ENCODE measurements at places on chromosomes 13 and 19.

GRCh38 chr13:100648354-100648753, 26.2 kb downstream of the TMTC4 start:
- no peak for DNase-seq

DNA sequence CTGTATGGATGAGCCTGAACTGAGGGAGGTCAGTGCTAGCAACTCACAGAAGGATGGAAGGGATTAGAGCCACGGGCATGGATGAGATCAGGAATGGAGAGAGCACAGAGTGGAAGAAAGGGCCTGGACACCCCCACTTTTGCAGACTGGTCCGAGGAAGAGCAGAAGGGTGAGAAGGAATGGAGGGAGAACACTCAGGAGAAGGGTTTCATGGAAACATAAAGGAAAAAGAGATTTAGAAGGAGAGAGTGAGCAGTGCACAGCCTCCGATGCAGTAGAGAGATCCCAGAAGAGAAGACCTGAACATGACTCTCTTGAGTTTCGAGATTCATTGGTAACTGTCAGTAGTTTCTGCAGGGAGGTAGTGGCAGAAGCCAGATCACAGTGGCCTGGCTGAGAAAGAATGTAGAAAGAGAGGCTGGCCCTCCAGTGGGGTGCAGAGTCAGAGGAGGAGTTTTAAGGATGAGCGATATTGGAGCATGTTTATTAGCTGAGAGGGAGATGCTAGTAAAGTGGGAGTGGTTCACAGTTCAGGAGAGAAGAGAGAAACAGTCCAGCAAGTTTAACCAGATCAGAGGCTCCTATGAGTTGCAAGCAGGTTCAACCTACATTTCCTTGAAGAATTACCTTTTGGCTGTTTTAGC, 108.9 kb downstream of the ZAR1L start:
- DNase-seq, result no peak

GRCh38 chr19:41591951-41592562, 16.1 kb downstream of the CEACAM21 start:
- DNase-seq, result no peak

DNA sequence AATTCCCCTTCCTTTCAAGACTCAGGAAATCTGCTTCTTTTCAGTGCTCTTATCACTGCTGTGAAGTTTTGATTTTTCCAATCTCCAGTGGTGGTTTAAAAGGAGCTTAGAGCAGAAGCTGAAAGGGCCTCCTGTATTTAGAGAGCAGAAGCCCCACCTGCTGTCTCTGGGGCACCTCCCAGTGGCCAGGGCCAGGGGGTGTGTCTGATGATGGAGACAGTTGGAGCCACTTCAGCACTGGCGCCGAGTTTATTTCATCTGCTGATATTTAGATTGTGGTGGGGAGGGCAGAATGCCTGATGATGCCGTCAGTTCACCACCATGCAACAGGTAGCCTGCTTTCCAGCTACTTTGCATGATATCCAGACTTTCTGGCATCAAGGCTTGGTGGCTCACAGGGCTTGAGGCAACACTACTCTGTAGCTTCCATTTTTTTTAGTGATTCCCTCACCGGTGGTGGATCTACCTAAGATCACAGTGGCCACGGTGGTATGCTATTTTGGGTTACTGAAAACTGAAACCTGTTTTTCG, 371.9 kb downstream of the KCNRG start:
- DNase-seq, result no peak

GRCh38 chr19:28456252-28456651, 756.7 kb downstream of the UQCRFS1 start:
- no peak for DNase-seq

DNA sequence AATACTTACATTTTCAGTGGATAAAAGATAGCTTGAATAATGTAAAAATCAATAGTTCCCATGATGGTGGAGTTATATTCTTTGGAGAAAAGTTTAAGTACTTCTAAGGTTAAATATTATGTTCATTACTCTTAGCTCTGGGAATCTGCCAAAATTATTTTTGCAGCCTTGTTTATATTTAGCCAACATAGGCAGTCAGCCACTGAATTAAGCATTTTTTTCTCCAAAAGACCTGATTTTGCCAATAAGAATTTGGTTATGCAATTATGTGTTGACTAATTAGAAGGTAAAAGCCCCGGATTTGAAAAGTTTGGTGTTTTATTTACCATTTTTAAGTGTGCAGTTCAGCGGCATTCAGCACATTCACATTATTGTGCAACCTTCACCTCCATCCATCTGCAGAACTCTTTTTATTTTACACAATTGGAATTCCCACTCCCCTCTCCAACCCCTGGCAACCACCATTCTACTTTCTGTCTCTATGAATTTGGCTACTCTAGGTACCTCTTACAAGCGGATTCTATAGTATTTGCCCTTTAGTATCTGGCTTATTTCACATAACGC, 90.1 kb upstream of the C1QTNF9B start:
- no peak for DNase-seq

- no peak for DNase-seq
Measured at GRCh38 chr19:34837262-34837661, 64.2 kb upstream of the ZNF599 start.

DNA sequence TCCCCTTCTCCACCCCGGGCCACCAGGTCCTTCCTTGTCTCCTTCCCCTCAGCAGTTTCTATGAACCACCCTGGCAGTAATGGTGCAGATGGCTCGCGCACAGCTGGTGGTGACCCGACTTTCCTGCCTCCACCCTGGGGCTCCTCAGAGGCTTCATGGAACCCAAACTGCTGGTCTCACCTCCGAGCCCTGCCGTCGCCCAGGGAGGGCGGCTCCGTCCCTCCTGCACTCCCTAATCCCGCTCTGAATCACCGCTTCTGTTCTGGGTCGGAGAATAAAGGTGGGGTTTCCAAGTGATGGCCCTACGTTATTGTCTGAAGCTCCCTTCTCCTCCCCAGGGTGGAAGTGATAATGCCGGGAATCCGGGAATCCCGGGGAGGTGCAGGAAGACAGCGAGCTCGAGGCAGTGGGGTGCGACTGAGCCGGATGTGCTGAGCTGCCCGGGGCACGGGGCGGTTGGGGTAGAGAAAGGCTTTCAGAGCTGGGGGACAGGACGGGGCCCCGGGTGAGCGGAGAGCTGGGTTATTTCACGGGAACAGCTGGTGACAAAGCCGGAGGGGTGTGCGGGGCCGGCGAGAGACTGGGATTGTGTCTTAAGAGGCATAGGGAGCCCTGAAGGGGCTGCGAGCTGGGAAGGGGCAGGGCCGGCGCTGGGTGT, 711 bp downstream of the FUT2 start:
- DNase-seq, result no peak

GRCh38 chr19:30401956-30402355, 29.8 kb downstream of the ZNF536 start:
- DNase-seq, result no peak

DNA sequence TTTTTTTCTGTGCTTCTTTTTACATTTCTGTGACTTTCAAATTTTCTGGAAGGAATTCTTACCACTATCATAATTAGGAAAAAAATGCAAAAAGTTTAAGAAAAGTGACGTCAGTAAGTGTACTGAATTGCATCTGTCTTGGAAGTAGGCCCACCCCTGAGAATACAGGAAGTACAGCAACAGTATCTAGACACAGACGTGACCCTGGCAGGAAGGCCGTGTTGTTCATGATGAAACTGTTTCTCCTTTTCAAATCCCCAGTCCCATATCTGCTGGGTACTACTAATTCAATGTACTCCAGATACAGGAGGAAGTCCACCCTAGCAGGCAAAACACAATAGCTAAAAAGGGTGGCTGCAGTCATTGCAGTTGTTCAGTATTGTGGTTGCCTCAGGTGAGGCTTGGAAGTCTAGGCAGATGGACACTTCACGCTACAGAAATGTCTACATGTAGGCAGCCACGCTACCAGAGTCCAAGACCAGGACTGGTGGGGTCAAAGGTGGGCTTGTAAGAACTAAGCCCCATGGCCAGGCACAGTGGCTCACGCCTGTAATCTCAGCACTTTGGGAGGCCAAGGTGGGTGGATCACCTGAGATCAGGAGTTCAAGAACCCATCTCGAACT, 49.6 kb upstream of the MED4 start:
- DNase-seq, result no peak

DNA sequence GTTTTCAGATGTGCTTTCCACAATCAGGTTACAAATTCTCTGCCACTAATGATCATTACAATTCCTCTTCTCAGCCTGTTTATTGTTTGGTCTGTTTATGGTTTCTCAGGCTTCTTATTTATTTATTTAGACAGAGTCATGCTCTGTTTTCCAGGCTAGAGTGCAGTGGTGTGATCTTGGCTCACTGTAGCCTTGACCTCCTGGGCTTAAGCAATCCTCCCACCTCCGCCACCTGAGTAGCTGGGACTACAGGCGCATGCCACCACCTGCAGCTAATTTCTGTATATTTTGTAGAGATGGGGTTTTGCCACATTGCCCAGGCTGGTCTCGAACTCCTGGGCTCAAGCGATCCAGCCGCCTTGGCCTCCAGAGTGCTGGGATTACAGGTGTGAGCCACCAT, 2.1 kb upstream of the ZSCAN5A start:
- no peak for DNase-seq

GRCh38 chr13:77477299-77477848, 58.1 kb upstream of the SCEL start:
- no peak for DNase-seq

- no peak for DNase-seq
Measured at GRCh38 chr13:92362717-92363116, 863.9 kb upstream of the GPC6 start.

DNA sequence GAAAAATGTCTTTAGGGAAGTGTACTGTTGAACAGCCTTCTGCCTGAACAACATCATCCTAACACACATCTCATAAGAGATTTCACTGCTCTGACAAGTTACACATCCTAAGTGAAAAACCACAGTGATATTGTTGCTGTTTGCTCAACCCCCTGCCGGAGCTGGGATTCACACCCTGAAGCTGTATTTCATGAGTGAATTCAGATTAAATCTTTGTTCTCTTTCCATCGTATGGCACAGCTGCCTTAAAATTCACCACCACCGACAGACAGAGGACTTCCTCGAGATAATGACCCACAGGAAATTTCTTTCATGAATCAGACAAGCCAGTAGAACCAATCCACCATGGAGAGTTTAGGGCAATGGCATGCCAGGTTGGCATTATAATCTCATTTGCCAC, 280.8 kb downstream of the DCT start:
- no peak for DNase-seq

DNA sequence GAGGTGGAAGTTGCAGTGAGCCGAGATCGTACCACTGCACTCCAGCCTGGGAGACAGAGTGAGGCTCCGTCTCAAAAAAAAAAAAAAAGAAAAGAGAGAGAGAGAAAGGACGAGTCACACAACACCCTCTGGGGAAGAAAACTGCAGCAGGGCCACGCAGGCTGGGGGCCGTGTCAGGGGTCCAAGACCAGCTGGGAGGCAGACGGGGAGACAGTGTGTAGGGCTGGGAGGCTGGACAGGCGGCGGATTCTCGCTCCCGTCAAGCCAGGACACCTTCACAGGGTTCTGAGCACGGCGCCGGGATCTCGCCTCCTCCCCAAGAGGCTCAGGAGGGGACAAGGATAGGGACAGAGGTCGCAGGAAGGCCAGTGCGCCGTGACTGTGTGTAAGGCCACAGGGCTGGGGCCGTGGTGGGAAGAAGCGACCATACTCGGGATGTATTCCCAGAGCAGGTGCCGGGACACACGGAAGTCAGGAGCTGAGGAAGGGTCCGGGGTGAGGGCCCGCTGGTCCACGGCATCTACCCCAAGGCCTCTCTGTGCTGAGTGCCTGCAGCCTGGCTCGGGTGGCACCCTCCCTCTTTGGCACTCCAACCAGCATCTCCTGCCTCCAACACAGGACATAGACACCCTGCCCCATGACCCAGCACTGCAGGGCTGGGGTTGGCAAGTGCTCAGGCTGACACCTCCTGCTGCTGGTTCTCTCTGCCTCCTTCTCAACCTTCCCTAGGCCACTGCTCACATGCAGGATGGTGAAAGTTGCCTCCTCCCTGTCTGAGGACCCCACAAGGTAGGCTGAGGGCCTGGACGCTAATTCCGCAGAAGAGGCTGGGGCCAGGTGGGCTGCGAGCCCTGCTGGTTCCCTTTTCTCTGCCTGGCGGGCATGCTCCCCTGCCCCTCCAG, 21.2 kb downstream of the ZNF787 start:
- no peak for DNase-seq

GRCh38 chr19:38945562-38946228, 15.0 kb downstream of the MRPS12 start:
- DNase-seq, result no peak

GRCh38 chr19:42024622-42025111, 30.6 kb upstream of the ATP1A3 start:
- no peak for DNase-seq

DNA sequence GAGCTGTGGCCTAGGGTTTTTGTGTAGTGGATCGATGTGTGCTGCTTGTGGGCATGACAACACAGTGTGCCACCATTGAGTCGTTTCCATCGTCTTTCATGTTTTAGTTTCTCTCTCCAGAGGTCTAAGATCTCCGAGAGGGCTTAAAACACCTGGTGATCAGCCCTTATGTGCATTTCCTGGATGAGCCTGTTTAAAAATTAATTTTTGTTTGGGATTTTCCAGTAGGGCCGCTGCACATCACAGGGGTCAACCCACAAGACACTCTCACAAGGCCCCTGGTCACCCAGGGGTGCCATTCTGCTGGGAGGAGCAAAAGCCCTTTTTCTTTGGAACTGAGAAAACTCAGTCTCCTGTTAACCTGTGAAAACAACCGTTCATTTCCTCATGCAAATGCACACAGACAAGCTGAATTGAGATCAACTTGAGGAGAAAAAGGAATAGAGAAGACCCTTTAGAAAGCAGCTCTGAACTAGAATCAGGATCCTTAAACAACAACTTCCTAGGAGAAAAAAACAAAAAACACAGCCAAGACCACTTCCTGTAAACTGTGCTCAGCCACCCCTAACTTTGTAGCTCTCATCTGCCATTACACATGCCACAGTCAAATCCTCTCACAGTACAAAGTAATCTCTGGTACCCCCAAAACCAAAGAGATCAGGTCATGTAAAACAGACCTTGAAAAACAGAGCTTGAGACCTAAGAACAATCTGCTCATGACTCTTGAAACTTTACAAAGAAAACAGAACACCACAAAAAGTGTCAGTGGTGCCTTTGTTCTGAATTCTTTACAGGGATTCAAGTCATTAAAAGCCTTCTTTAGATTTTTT, 8.3 kb upstream of the MTRF1 start:
- DNase-seq, result no peak

DNA sequence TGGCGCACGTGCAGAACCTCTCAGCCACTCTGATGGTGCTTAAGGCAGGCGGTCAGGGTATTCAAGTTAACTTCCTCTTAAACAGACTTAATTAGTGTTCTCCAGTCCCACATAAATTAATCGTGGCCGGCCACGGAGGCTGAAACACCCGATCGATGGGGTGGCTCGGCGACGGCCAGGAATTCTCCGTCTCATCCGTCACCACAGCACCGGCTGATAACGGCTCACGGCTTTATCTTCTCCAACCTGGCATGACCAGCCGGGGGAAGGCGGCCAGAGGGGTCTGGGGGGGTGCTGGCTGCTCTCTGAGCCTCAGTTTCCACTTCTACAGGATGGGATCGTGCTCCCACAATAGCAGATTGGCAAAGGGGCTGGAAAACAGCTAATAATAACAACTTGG, 32.6 kb upstream of the TCF3 start:
- DNase-seq, result no peak

DNA sequence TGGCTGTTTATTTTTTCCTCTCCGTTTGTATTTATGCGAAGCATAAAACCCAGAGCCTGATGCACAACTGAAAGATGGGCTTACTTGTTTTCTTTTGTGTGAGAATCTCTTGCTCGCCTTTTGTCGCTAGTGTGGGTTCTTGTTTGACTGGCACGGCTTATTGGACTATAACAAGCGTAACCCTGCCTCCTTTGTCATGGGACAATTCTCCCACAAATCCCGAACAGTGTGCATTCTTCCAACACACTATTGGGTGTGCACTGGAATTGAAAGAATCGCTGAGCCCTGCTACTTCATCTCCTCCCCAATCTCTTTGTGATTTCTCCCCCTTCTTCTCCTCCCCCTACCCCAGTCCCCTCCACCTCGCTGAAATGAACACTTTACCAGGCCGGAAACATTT, 110.8 kb downstream of the ZIC5 start:
- no peak for DNase-seq
